Uterus (tissue), 4 donors: ENCODE measurements at places on chromosomes 7 and 10. TPM values are rescaled to one million over a fixed set of nuclear protein-coding genes. Genes with fewer than 3 reads are reported as not detected.

GJD4 gene
- total RNA-seq = not detected

FAM131B gene
- 10.6 TPM for total RNA-seq

ABCB4 gene
- not detected for total RNA-seq

C10orf67 gene
- total RNA-seq = not detected

GNG11 gene
- 35.8 TPM for total RNA-seq

WASL gene
- total RNA-seq = 16.9 TPM

CYP3A5 gene
- total RNA-seq = 4.4 TPM

AKR1C8 gene
- total RNA-seq = not detected

DNA sequence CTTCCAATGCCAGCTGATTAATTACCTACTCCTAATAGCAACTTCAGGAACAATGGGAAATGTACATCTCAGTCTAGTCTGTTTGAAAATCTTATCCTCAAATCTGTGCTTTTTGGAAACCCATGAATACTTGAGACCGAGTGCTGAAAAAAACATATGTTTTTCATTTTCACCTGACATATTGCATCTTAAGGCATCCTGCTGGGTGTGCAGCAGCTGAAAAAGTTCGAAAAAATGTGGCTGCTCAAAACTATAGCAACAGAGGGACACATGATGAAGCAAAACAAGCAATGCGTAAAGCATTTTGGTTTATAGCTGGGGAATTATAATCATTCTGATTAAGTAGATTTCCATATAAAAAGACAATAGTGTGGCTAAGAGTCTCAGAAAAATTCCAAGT is 218.0 kb downstream of the CREB5 start:
- no peak overlapping the region for H3K27ac ChIP-seq
- H3K4me3 ChIP-seq = no peak overlapping the region
- DNase-seq = no peak
- no peaks in the 10 kb centered on the region for H3K4me1 ChIP-seq
- H3K27me3 ChIP-seq = no peaks in the 10 kb centered on the region

DNA sequence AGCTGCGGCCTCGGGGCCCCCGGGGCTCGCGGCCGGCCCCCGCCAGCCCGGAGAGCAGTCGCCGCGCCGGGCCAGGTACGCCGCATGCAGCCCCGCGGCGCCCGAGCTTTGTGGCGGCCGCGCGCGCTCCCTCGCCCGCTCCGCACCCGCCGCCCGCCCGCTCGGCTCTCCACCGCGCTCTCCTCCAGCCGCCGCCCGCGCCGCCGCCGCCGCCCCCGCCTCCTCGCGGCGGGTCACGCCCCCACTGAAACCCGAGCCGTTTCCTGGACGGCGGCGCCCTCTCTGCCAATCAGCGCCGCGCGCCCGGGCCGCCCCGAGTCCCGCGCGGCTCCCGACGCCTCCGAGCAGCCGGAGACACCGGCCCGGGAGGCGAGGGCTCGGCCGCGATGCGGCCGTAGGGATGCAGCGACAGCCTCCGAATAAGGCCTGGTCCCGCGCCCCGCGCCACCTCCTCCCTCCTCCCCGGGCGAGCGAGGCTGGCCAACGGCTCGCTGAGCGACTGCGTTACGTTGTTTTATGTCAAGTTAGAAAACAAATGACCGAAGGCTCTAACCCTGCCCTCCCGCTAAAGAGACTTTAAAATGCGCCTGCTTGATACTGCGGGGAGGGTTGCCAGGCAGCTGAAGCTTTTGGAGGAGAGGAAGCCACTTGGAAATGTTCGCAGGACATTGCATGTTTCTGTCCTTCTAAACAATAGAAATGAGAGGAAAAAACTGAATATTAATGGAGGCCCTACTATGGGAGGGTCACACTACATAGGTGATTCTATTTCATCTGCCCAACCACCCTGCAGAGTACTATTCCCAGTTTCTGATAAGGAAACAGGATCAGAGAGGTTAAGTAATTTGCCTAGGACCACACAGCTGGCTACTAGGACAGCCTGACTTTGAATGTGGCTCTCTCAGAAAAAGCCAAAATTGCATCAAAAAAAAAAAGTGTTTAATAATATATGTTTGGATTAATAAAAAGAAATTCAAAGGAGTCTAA is at the start of gene FGFR2:
TSS of gene FGFR2 (minus strand) at position 182 of the 987 bp plus-strand sequence. CDS start 4,627 bp downstream, outside the sequence.
- no peaks in the 10 kb centered on the region for H3K36me3 ChIP-seq
- H3K27me3 ChIP-seq = no peaks in the 10 kb centered on the region
- DNase-seq = peak; percentile 85
- H3K4me3 ChIP-seq = peak within 1 kb of the TSS; percentile 83
- peak within 1 kb of the TSS; percentile 83 for H3K27ac ChIP-seq

DNA sequence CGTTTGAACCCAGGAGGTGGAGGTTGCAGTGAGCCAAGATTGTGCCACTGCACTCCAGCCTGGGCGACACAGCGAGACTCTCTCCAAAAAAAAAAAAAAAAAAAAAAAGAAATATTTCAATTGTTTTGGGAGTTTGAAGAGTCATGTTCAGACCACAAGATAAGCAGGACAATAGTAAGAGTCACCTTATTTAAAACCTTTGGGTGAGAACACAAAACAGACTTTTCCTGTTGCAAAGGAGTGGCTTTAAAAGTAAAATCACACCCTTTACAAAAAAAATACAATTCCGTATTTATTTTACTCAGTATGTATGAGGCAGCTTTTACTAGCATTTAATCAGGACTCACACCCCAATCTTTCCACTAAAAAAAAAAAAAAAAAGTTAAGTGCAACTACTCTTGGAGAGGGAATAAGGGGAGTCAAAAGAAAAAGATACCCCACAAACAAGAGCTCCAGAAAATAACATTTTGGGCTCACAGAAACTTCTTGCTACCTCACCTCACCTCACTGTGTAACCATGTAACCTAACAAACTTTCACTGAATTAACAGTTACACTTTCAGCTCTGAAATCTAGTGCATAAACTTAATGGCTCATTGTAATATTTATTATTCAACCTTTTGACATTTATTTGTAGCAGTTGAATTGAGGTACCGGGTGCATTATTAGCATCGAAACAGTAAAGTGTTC is 11.2 kb downstream of the SKIDA1 start:
- no peak for DNase-seq
- no peak overlapping the region for H3K4me3 ChIP-seq
- no peaks in the 10 kb centered on the region for H3K36me3 ChIP-seq
- no peaks in the 10 kb centered on the region for H3K4me1 ChIP-seq
- no peak overlapping the region for H3K27ac ChIP-seq
- H3K27me3 ChIP-seq = no peaks in the 10 kb centered on the region

GRCh38 chr10:124902462-124902861 is 39.5 kb upstream of the ZRANB1 start:
- H3K4me3 ChIP-seq = no peak overlapping the region
- no peaks in the 10 kb centered on the region for H3K4me1 ChIP-seq
- no peak for DNase-seq
- H3K27ac ChIP-seq = no peak overlapping the region

- H3K36me3 ChIP-seq = no peaks in the 10 kb centered on the region
- H3K4me1 ChIP-seq = no peaks in the 10 kb centered on the region
- H3K27me3 ChIP-seq = no peaks in the 10 kb centered on the region
- no peak overlapping the region for H3K27ac ChIP-seq
Observed at GRCh38 chr7:96327429-96327828, 5.5 kb upstream of the SLC25A13 start.

DNA sequence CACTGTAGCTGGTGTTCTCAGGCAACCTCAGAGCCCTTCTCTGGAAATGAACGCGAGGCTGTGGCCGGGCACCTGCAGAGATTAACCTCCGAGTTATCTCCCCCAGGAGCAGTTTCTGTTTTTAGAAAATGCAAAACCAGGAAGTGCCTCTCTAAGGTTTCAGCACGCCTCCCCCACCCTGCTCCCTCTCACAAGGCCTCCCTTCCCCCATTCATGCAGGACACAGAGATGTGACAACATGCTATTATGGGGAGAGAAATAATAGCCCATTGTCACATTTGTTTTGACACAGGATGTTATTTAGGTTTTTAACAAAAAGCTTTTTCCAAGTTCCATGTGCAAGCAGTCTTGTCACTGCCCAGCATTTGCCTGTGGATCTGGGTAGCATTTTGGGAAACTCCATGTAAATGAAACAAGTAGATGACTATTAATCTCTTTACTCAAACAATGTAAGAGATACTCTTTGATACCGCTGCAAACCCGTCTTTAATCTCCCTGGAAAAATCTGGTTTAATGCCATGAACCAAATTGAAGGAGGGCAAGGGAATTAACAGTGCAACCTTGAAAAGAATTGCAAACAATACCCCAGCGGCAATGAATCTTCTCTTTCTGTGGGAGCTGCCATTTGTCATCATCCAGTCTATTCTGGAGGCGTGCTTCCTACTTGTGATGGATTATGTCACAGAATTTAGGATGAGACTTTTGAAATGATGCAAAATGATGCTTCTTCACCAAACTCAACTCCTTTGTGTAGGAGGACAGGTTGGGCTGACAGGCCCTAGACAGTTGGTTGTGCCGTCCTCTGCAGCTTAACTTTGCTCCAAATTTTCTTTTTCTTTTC is 86.5 kb upstream of the NMT2 start:
- no peaks in the 10 kb centered on the region for H3K36me3 ChIP-seq
- H3K27ac ChIP-seq = no peak overlapping the region
- no peak overlapping the region for H3K4me3 ChIP-seq
- no peak for DNase-seq
- no peaks in the 10 kb centered on the region for H3K27me3 ChIP-seq
- no peaks in the 10 kb centered on the region for H3K4me1 ChIP-seq

DNA sequence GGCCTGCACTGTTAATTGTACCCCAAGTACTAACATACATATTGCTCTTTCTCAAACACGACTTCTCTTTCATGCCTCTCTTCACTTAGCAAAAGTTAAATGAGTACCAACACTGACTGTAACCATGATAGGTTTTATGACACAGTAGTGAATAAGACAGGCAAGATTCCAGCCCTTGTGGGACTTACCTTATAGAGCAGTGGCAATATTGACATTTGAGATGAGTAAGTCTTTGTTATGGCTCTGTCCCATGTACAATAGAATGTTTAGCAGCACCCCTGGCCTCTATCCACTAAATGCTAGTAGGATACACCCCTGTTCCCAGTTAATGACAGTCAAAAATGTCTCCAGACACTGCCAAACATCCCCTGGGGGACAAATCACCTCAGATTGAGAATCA is 11.9 kb upstream of the COL1A2 start:
- no peaks in the 10 kb centered on the region for H3K36me3 ChIP-seq
- no peak overlapping the region for H3K4me3 ChIP-seq
- DNase-seq = no peak
- H3K4me1 ChIP-seq = no peaks in the 10 kb centered on the region

DNA sequence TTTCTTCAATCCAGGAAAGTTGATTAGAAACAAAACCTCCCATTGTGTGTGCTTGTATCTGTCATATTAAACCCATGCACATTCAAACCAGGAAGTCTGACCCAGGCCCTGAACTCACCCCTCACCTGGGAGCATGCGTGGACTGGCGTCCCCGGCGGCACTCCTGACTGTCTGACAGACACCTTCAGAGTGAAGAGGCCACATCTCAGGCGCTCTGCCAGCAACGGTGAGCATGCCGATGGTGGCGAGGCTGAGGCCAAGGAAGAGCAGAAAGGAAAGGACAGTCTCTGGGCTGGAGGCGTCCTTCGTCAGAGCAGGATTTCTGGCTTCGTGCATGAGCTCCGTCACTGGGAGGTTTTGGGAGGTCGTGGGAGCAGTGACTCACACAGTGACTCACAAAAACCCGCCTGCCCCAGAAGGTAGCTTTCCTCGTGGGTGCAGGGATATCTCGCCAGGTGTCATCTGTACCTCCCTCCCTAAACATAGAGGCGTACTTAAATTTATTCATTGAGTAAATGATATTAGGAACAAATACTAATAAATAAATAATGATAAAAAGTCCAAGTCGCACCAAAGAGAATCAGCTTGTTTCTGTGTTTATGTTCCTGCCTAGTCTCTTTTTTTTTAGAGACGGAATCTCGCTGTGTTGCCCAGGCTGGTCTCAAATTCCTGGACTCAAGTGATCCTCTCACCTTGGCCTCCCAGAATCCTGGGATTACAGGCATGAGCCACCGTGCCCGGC is 13.5 kb downstream of the IQCE start:
- no peaks in the 10 kb centered on the region for H3K27me3 ChIP-seq
- DNase-seq = no peak
- H3K4me3 ChIP-seq = no peak overlapping the region
- H3K27ac ChIP-seq = no peak overlapping the region
- no peaks in the 10 kb centered on the region for H3K36me3 ChIP-seq

GRCh38 chr10:6729861-6730344 is 149.8 kb upstream of the PRKCQ start:
- no peak overlapping the region for H3K27ac ChIP-seq
- no peaks in the 10 kb centered on the region for H3K4me1 ChIP-seq
- no peak for DNase-seq
- no peak overlapping the region for H3K4me3 ChIP-seq
- H3K36me3 ChIP-seq = no peaks in the 10 kb centered on the region

GRCh38 chr10:117472872-117473271 is 69.7 kb upstream of the EMX2 start:
- no peak overlapping the region for H3K4me3 ChIP-seq
- H3K4me1 ChIP-seq = no peaks in the 10 kb centered on the region
- no peaks in the 10 kb centered on the region for H3K36me3 ChIP-seq
- H3K27me3 ChIP-seq = no peaks in the 10 kb centered on the region
- DNase-seq = no peak

- DNase-seq = no peak
- H3K27ac ChIP-seq = no peak overlapping the region
- no peak overlapping the region for H3K4me3 ChIP-seq
- no peaks in the 10 kb centered on the region for H3K27me3 ChIP-seq
- no peaks in the 10 kb centered on the region for H3K36me3 ChIP-seq
- no peaks in the 10 kb centered on the region for H3K4me1 ChIP-seq
Observed at GRCh38 chr7:74013539-74014272, 14.3 kb upstream of the ELN start.

GRCh38 chr7:114051871-114052331 is 133.1 kb upstream of the PPP1R3A start:
- no peak overlapping the region for H3K27ac ChIP-seq
- H3K27me3 ChIP-seq = no peaks in the 10 kb centered on the region
- no peak for DNase-seq
- no peaks in the 10 kb centered on the region for H3K4me1 ChIP-seq
- no peak overlapping the region for H3K4me3 ChIP-seq

GRCh38 chr7:148964483-148965267 is 63.6 kb downstream of the PDIA4 start:
- peak overlapping the region; percentile 74 for H3K27ac ChIP-seq
- no peaks in the 10 kb centered on the region for H3K27me3 ChIP-seq
- H3K4me1 ChIP-seq = no peaks in the 10 kb centered on the region
- H3K36me3 ChIP-seq = no peaks in the 10 kb centered on the region
- H3K4me3 ChIP-seq = peak overlapping the region; percentile 32

- H3K27ac ChIP-seq = no peak overlapping the region
- no peaks in the 10 kb centered on the region for H3K4me1 ChIP-seq
- no peak overlapping the region for H3K4me3 ChIP-seq
- no peaks in the 10 kb centered on the region for H3K27me3 ChIP-seq
Observed at GRCh38 chr10:111151595-111152307, 74.9 kb downstream of the ADRA2A start.
